WTC11 (cell line): ENCODE measurements at places on chromosomes 1 and 21.

DNA sequence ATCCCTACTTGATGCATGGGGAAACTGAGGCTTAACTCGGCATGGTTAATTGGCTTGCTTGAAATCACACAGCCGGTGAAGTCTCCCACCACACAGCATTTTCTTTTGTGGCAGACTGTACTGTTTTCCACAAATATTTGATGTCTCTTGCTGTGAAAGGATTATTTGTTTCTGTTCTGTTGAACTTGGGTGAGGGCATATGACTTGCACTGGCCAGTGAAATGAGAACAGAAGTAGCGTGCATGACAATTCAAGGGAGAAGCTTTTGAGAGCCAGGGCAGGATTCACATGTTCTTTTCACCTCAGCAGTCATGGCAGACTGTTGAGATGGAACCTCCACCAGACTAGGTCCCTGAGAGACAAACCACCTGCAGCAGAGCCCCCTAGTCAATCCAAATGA lies 11.7 kb upstream of the AK2 start:
- H3K36me3 ChIP-seq, result peaks cover 9% of the 10 kb centered on the region
- no peak overlapping the region for H3K4me3 ChIP-seq
- H3K27ac ChIP-seq, result no peak overlapping the region
- H3K27me3 ChIP-seq, result peaks cover 4% of the 10 kb centered on the region

DNA sequence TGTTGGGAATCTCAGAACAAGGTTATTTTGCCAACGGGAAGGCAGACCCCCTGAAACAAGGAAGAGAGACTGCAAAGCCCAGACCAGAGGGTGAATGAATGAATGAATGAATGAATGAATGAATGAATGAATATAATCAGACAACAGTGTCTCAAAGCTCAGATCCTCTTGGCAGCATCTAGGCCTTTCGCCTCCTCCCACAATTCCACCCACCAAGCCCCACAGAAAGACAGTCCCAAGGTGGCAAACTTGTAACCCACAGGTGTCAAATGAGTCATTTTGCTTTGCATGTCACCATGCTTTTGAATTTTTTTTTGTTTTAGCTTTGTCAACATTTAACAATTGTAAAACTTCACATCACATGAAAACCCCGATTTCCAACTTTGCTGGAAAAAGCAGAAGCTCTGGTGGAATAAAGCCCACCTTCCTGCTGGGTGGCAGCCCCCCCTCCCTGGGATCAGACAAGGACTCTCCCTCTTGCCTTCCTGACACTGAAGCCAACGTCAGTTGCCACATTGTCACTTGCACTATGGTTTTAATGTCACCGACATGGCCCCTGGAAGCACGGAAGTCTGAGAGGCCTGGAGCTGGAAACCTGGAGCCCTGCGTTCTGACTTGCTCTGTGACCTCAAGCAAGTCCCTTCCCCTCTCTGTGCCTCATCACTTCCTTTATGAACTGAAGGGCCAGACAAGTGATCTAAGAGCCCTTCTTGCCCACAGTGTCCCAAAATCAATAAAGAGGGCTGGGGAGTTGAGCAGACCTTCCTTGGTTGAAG lies 134.6 kb upstream of the RUNX3 start:
- H3K4me1 ChIP-seq, result peaks cover 19% of the 10 kb centered on the region
- H3K27me3 ChIP-seq, result no peaks in the 10 kb centered on the region
- no peak overlapping the region for H3K4me3 ChIP-seq
- DNase-seq, result no peak

GRCh38 chr1:44571712-44572571 lies 102.3 kb downstream of the TMEM53 start:
- H3K36me3 ChIP-seq, result no peaks in the 10 kb centered on the region
- peaks cover 3% of the 10 kb centered on the region; the same call in 1 of the 2 replicates for H3K27me3 ChIP-seq

DNA sequence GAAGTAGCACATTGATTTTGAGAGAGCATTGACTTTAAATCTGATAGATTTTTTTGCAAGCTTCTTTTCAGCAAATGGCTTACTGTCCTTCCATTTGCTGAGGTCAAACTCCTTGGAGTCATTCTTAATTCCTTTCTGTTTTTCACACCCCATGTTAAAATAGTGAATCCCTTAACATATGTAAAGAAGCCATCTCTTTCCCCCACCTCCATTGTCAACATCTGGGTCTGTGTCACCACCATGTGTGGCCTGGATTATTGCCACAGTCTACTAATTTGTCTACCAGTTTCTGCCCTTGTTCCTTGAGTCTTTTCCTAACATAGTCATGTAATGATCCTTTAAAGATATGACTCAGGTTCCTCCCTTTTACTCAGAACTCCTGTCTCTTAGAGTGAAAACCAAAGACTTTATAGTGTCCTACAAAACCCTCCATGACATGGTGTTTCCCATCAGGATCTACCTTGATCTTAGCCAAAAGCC lies 104.7 kb downstream of the ST6GALNAC3 start:
- no peak overlapping the region for H3K4me3 ChIP-seq
- H3K27me3 ChIP-seq, result no peaks in the 10 kb centered on the region
- DNase-seq, result no peak
- H3K4me1 ChIP-seq, result peaks cover 18% of the 10 kb centered on the region

DNA sequence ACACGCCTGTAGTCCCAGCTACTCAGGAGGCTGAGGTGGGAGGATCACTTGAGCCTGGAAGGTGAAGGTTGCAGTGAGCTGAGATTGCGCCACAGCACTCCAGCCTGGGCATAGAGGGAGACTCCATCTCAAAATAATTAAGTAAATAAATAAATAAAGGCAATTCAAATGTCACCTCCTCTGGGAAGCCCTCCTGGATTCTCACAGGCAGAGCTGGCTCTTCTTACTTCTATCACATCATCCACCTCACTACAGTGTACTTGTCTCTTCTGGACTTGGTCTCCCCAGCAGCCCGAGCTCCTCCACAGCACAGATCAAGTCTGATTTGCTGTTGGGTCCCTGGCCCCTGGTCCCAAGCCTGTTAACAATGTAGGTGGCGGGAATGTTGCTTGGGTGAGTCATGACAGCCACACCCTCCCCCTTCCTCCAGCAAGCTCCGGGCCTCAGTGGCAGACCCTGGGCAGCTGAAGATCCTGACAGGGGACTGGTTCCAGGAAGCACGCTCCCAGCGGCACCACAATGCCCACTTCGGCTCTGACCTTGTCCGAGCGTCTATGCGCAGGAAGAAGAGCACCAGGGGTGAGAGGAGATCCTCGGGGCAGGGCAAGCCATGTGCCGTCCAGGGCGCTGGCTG lies 5.3 kb downstream of the SYTL1 start:
- peaks cover 9% of the 10 kb centered on the region; the same call in 1 of the 2 replicates for H3K36me3 ChIP-seq
- H3K27me3 ChIP-seq, result peaks cover 12% of the 10 kb centered on the region
- no peak for DNase-seq
- no peak overlapping the region for H3K27ac ChIP-seq

DNA sequence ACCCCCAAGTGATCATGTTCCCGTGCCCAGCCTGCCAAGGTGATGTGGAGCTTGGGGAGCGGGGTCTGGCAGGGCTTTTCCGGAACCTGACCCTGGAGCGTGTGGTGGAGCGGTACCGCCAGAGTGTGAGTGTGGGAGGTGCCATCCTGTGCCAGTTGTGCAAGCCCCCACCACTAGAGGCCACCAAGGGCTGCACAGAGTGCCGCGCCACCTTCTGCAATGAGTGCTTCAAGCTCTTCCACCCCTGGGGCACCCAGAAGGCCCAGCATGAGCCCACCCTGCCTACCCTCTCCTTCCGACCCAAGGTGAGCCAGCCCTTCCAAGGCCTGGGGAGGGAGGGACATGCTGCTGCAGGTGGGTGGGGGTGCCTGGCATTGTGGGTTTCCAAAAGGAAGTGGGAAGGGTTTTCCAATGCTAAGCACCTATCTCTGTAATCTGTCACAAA lies 2.3 kb downstream of the TRIM46 start:
- H3K4me1 ChIP-seq, result peaks cover 29% of the 10 kb centered on the region
- H3K27me3 ChIP-seq, result no peaks in the 10 kb centered on the region
- H3K27ac ChIP-seq, result no peak overlapping the region
- H3K4me3 ChIP-seq, result peak overlapping the region; percentile 44; the same call in 1 of the 2 replicates

- DNase-seq, result peak; percentile 67
- no peaks in the 10 kb centered on the region for H3K36me3 ChIP-seq
- H3K4me1 ChIP-seq, result peaks cover 11% of the 10 kb centered on the region; the same call in 1 of the 2 replicates
- no peak overlapping the region for H3K4me3 ChIP-seq
Measured at GRCh38 chr1:109478806-109479205, 4.9 kb upstream of the ATXN7L2 start.

GRCh38 chr1:212507369-212507768 lies 74.6 kb downstream of the NENF start:
- no peak for DNase-seq
- no peak overlapping the region for H3K27ac ChIP-seq
- H3K4me1 ChIP-seq, result peaks cover 19% of the 10 kb centered on the region
- no peak overlapping the region for H3K4me3 ChIP-seq

GRCh38 chr1:59696421-59697115 lies 118.2 kb upstream of the HOOK1 start:
- no peaks in the 10 kb centered on the region for H3K36me3 ChIP-seq
- DNase-seq, result no peak
- H3K4me1 ChIP-seq, result peaks cover 28% of the 10 kb centered on the region
- no peaks in the 10 kb centered on the region for H3K27me3 ChIP-seq

DNA sequence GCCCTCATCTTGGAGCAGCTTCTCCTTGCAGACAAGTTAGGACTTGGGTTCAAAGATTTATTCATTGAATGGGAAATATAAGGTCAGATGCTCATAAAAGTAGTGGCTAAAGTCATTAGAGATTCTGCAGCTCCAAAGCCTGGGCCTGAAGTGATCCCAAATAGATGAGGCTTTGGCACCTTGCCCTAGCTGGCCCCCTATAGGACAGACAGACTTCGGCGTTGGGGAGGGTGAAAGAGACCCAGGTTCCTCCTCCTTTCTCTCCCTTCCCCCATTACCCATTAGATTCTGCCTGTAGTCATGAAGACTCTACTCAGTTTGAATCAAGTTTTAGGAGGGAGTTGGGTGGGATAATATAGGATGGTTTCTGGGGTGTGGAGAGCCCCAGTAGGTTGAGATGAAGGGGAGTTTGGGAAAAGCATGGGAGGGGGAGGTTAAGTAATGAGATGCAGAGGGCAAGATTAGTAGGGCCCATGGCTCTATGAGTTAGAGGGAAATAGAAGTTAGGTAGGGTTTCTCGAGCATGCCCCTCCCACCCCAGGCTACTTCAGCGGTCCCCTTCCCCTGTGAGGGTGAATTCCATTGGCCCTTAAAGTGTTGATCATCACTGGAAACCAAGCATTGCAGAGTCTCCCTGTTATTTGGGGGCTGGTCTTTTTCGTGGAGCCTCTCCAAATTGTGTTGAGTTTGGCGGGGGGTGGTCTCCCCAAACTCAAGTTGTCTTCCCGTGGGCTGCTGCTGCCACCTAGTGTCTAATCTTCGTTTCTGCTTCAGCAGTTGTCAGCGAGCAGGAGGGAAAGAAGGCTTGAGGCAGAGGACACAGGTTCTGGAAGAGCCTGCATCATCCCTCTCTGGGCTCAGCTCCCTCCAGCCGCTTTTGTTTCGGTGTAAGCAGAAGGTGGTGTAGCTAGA lies 2.1 kb upstream of the AHDC1 start:
- peak; percentile 82 for DNase-seq
- H3K4me1 ChIP-seq, result peaks cover 41% of the 10 kb centered on the region
- H3K27me3 ChIP-seq, result no peaks in the 10 kb centered on the region; the same call in none of the 2 replicates
- peak overlapping the region; percentile 92 for H3K4me3 ChIP-seq
- H3K27ac ChIP-seq, result peak overlapping the region; percentile 86

DNA sequence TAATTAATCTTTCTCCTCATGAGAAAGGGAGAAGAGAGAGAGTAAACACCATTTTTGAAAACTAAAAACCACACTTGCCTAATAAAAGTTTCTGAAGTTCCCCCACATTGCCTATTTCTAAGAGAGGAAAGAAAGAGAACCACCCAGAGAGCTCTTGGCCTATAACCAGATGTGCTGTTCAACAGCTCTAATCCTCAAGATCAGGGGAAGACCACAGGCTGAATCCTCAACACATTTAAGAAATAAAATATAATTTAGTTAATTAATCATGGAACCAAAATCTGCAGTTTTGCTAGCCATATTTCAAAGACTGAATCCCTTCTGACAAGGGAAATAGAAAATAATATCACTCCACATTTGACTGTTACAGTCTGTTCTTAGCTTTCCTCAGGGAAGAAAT lies 11.9 kb downstream of the PRRX1 start:
- H3K36me3 ChIP-seq, result no peaks in the 10 kb centered on the region
- peaks cover 11% of the 10 kb centered on the region for H3K4me1 ChIP-seq
- no peak overlapping the region for H3K4me3 ChIP-seq
- H3K27ac ChIP-seq, result no peak overlapping the region
- peaks cover 42% of the 10 kb centered on the region for H3K27me3 ChIP-seq

DNA sequence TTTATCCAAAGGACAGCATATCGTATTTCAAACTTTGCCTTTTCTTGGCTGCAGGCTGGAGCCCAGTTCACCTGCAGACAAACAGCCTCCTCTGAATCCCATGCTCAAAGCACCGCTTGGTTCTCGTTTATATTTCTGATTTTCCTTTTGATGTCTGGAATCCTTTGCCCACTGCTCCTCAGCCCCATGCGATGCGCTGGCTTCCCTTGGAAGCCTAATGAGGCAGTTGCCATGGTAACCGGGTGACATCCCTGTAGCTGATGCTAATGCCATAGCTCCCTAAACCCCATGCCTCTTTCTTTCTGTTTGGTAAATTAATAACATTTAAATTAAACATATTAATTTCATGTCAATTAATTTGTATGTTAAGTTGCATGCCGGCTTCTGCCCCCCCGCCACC lies 327.1 kb downstream of the PRDM2 start:
- peaks cover 41% of the 10 kb centered on the region for H3K27me3 ChIP-seq
- no peaks in the 10 kb centered on the region for H3K36me3 ChIP-seq
- H3K27ac ChIP-seq, result no peak overlapping the region
- peak; percentile 20 for DNase-seq
- no peak overlapping the region for H3K4me3 ChIP-seq

DNA sequence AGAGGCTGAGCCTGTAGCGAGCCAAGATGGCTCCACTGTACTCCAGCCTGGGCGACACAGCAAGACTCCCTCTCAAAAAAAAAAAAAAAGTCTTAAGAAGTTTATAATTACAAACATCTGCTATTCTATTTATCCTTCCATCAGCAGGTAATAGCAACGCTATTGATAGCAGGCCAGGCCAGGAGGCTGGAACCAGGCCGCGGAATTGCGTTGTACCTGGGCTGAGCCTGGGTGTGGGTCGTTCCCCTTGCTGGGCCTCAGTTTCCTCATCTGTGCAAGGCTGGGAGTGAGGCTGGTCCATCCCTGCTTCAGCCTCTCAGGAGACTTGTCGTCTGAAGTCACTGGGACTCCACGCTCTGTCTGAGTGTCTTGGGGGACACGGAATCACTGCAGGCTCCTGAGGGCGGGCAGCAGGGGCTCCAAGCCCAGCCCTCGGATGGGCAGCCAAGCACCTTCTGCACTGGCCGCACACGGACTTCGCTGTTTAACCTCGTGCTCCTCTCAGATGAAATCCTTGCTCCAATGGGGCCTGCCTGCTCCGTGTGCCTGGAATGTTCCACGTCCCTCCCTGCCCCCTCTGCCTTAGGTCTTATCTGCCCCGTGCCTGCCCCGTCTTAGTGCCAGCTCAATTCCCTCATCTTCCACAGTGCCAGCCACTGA lies 103.9 kb upstream of the C1orf174 start:
- H3K4me1 ChIP-seq, result no peaks in the 10 kb centered on the region
- no peak for DNase-seq
- no peak overlapping the region for H3K27ac ChIP-seq
- peaks cover 7% of the 10 kb centered on the region; the same call in 1 of the 2 replicates for H3K27me3 ChIP-seq
